HepG2 (cell line): ENCODE measurements at places on chromosomes 7 and 10. TPM values are rescaled to one million over a fixed set of nuclear protein-coding genes. Genes with fewer than 3 reads are reported as not detected.

GNAI1 gene
- 5.7 and 8.8 TPM in 2 replicates for total RNA-seq

CYP3A5 gene
- 1.7 and 5.7 TPM in 2 replicates for total RNA-seq

BLNK gene
- not detected in 2 replicates for total RNA-seq

PKD2L1 gene
- 0.07 and 0.31 TPM in 2 replicates for total RNA-seq

NEURL1 gene
- not detected in 2 replicates for total RNA-seq

NKX2-3 gene
- total RNA-seq = not detected in 2 replicates

ZNF248 gene
- total RNA-seq = 12.5 and 12.8 TPM in 2 replicates

ZWINT gene
- total RNA-seq = 121 and 166 TPM in 2 replicates

SLC26A3 gene
- total RNA-seq = 0.08 and 0.11 TPM in 2 replicates

GRCh38 chr10:28761084-28761846 lies 83.9 kb downstream of the BAMBI start:
- DNase-seq = no peak
- H3K4me3 ChIP-seq = no peak overlapping the region

DNA sequence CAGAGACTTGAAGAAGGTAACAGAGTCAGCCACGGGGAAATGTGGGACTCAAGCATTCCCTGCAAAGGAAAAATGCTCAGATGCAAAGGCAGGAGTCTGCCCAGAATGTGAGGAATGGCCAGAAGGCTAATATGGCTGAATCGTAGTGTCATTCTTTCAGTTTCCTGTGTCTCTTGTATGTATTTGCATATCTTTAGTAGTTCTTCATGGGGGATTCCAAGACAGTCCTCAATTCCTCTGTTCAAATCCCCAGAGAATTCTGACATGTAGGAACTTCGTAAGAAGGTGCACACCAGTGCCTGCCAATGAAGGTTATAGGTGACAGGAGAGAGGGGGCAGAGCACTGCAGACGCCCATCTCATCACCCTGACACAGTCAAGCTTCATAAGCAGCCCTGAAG lies 154.4 kb downstream of the CACNB2 start:
- no peak for DNase-seq
- no peak overlapping the region for H3K27ac ChIP-seq
- H3K4me3 ChIP-seq = no peak overlapping the region

DNA sequence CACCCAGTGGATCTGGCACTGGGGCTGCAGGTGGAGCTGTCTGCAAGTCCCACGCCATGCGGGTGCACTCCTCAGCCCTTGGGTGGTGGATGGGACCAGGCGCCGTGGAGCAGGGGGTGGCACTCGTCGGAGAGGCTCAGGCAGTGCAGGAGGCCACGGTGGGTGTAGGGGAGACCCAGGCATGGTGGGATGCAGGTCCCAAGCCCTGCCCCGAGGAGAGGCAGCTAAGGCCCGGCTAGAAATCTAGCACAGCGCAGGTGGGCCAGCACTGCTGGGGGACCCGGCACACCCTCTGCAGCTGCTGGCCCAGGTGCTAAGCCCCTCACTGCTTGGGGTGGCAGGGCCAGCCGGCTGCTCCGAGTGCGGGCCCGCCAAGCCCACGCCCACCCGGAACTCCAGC lies 25.7 kb downstream of the HTR7 start:
- 0 out of 3 replicates have a peak, but pooled peaks cover 2% of the 10 kb centered on the region for H3K27me3 ChIP-seq
- no peaks in the 10 kb centered on the region for H3K36me3 ChIP-seq
- no peak overlapping the region for H3K4me3 ChIP-seq
- no peaks in the 10 kb centered on the region for H3K4me1 ChIP-seq

- no peak for DNase-seq
- no peak overlapping the region for H3K27ac ChIP-seq
- H3K36me3 ChIP-seq = no peaks in the 10 kb centered on the region
- H3K4me1 ChIP-seq = no peaks in the 10 kb centered on the region
- no peak overlapping the region for H3K4me3 ChIP-seq
Observed at GRCh38 chr7:11587814-11588213, 244.2 kb downstream of the THSD7A start.

GRCh38 chr7:8255680-8256655 lies 6.0 kb downstream of the ICA1 start:
- no peaks in the 10 kb centered on the region for H3K27me3 ChIP-seq
- DNase-seq = no peak
- no peaks in the 10 kb centered on the region for H3K4me1 ChIP-seq
- H3K27ac ChIP-seq = no peak overlapping the region
- no peaks in the 10 kb centered on the region for H3K36me3 ChIP-seq

DNA sequence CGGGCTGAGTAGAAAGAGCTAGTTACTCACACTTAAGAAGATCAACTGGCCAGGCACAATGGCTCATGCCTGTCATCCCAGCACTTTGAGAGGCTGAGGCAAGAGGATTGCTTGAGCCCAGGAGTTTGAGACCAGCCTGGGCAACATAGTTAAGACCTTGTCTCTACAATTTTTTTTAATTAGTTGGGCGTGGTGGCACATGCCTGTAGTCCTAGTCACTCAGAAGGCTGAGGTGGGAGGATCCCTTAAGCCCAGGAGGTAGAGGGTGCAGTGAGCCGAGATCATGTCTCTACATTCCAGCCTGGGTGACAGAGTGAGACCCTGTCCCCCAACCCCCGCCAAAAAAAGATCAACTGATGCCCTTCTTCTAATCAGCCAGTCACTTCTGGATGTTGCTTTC lies 74.6 kb upstream of the ATP6V0A4 start:
- no peaks in the 10 kb centered on the region for H3K27me3 ChIP-seq
- DNase-seq = no peak
- H3K36me3 ChIP-seq = 0 out of 3 replicates have a peak, but pooled peaks cover 3% of the 10 kb centered on the region

GRCh38 chr7:11587048-11587447 lies 244.9 kb downstream of the THSD7A start:
- no peak overlapping the region for H3K27ac ChIP-seq
- H3K4me1 ChIP-seq = no peaks in the 10 kb centered on the region
- no peak for DNase-seq
- no peak overlapping the region for H3K4me3 ChIP-seq

DNA sequence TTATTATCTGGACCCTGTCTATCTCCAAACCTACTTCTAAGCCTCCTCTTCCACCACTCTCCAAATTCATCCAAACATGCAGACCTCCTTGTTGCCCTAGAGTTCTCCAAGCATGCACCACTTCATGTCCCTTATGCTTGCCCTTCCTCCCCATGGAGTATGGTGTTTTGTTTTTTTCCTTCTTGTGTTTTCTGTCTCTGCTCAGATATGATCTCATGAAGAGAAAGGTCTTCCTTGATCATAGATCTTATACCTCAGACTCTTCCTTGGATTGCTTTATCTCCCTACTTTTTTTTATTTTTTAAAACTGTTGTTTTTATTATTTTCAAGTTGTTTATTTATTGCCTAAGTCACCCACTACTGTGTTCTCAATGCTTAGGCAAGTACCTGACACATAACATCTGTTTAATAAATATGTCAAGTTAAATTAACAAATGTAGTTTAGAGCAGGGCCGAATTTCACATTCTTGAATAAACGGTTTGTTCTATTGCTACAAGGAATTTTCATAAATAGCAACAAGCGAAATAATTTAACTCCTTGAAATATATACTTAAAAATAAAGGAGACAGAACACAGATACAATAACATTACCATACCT lies 84.5 kb downstream of the HGF start:
- no peaks in the 10 kb centered on the region for H3K27me3 ChIP-seq
- DNase-seq = no peak
- no peaks in the 10 kb centered on the region for H3K4me1 ChIP-seq

- peaks cover 21% of the 10 kb centered on the region for H3K4me1 ChIP-seq
- H3K36me3 ChIP-seq = 0 out of 3 replicates have a peak, but pooled peaks cover 6% of the 10 kb centered on the region
- H3K27me3 ChIP-seq = no peaks in the 10 kb centered on the region
- no peak overlapping the region for H3K4me3 ChIP-seq
- no peak overlapping the region for H3K27ac ChIP-seq
Observed at GRCh38 chr7:6165521-6166320, 106.7 kb downstream of the CYTH3 start.

DNA sequence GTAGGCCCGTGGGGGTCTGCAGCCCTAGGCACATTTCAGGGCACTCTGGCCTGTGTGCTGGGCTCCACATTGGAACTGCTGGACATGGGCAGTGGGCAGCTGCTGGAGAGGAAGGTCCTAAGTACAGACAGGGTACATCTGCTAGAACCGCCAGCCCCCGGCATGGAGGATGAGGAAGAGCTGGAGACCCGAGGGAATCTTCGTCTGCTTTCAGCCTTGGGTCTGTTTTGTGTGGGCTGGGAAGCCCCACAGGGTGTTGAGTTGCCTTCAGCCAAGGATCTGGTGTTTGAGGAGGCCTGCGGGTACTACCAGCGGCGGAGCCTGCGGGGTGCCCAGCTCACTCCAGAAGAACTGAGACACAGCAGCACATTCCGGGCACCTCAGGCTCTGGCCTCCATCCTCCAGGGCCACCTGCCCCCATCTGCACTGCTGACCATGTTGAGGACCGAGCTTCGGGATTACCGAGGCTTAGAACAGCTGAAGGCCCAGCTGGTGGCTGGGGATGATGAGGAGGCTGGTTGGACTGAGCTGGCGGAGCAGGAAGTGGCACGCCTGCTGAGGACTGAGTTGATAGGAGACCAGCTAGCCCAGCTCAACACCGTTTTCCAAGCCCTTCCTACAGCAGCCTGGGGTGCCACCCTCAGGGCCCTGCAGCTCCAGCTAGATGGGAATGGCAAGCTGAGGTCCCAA lies 1.4 kb downstream of the HPS6 start:
- peaks cover 29% of the 10 kb centered on the region for H3K4me1 ChIP-seq
- H3K4me3 ChIP-seq = peak overlapping the region; percentile 93
- H3K27ac ChIP-seq = peak overlapping the region; percentile 80
- 0 out of 3 replicates have a peak, but pooled peaks cover 3% of the 10 kb centered on the region for H3K36me3 ChIP-seq

- H3K4me3 ChIP-seq = no peak overlapping the region
- no peaks in the 10 kb centered on the region for H3K36me3 ChIP-seq
- no peaks in the 10 kb centered on the region for H3K4me1 ChIP-seq
- DNase-seq = no peak
Observed at GRCh38 chr10:15579605-15580004, 140.1 kb downstream of the ITGA8 start.

GRCh38 chr10:28592953-28593352 lies 60.0 kb downstream of the WAC start:
- H3K27me3 ChIP-seq = no peaks in the 10 kb centered on the region
- H3K36me3 ChIP-seq = peaks cover 10% of the 10 kb centered on the region
- no peak overlapping the region for H3K4me3 ChIP-seq
- DNase-seq = peak; percentile 16

DNA sequence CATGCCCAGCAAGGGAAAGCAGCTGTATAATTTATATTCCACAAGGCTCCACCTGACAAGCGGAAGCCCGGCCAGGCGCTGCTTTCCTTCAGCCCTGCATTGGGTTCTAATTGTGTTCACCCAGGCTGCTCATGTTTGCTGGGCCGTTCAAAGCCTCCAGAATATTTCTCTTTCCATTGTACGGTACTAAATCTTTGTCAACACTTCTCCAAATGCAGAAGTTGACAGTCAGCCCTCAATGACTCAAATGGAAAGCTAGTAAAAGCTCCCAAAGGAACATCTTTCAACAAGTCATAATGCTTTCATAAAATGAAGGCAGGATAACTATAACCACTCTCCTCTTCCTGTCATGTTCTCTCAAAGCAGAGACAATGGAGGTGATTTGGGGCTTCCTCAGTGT lies 17.8 kb upstream of the CPXM2 start:
- no peak overlapping the region for H3K4me3 ChIP-seq
- no peaks in the 10 kb centered on the region for H3K4me1 ChIP-seq
- no peaks in the 10 kb centered on the region for H3K36me3 ChIP-seq
- DNase-seq = no peak
- H3K27me3 ChIP-seq = peaks cover 1% of the 10 kb centered on the region; the same call in 1 of the 2 replicates
- no peak overlapping the region for H3K27ac ChIP-seq

- DNase-seq = no peak
- H3K27me3 ChIP-seq = no peaks in the 10 kb centered on the region
- H3K4me1 ChIP-seq = peaks cover 13% of the 10 kb centered on the region
- no peaks in the 10 kb centered on the region for H3K36me3 ChIP-seq
Observed at GRCh38 chr7:148419856-148420832, 170.4 kb upstream of the C7orf33 start.

DNA sequence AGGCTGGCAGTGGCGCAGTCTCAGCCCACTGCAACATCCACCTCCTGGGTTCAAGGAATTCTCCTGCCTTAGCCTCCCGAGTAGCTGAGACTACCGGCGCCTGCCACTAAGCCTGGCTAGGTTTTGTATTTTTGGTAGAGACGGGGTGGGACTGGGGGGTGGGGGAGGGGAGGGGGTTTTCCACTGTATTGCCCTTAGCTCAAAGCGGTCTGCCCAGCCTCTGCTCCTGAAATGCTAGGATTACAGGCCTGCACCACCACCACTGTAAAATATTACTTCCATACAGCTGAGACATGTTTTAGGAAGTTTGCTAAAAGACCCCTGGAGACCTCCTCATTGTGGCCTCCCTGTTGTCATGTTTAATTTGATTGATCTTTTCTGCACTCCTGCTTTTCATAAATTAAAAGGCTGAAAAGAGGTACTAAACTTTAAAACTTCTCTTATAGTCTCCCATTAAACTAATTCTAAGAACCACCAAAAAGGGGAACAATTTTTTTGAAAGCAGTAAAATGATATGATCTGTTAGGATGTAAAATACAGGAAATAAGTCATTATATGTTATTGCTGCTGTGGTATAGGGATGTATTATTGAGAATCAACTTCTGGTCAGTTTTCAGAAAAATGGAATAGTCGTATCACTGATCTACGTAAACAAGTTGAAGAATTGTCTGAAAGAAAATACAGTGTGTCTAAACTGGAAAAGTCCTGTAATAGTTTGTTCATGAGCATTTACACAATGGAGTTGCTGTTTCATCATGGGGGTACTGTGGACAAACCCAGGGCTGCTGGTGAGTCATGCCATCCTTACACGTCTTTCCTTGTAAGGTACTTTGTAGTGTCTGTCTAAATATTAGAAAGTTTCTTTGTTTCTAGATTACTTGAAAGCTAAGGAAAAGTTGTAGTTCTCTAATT lies 72.9 kb upstream of the TMEM248 start:
- H3K4me3 ChIP-seq = no peak overlapping the region
- peaks cover 28% of the 10 kb centered on the region for H3K4me1 ChIP-seq
- H3K27ac ChIP-seq = peak overlapping the region; percentile 58
- no peaks in the 10 kb centered on the region for H3K27me3 ChIP-seq

DNA sequence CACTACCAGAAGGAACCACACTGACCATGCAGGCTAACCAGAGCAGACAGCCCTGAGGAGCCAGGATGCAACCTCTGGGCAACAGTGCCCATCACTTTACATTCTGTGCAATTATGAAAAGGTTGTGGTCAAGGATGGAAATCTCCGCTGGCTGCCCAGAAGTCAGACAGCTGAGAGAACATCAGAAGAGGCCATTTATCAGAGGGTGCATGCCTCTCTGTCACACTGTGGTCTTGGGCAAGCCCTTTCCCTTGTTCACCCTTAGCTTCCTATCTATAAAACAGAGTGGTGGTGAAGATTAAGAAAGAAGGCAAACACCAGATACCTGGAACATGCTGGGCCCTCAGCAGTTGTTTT lies 120.7 kb upstream of the GDF10 start:
- DNase-seq = no peak
- no peak overlapping the region for H3K27ac ChIP-seq
- peaks cover 18% of the 10 kb centered on the region; the same call in 2 of the 3 replicates for H3K27me3 ChIP-seq
- peaks cover 20% of the 10 kb centered on the region for H3K4me1 ChIP-seq
- H3K36me3 ChIP-seq = no peaks in the 10 kb centered on the region
- no peak overlapping the region for H3K4me3 ChIP-seq
